ELR (cell line): ENCODE measurements at places on chromosomes 1 and 21.

GRCh38 chr1:168220470-168220871, 5.3 kb upstream of the SFT2D2 start:
- no peak for DNase-seq

- no peak for DNase-seq
Observed at GRCh38 chr21:44348861-44349260, 4.6 kb upstream of the TRPM2 start.

DNA sequence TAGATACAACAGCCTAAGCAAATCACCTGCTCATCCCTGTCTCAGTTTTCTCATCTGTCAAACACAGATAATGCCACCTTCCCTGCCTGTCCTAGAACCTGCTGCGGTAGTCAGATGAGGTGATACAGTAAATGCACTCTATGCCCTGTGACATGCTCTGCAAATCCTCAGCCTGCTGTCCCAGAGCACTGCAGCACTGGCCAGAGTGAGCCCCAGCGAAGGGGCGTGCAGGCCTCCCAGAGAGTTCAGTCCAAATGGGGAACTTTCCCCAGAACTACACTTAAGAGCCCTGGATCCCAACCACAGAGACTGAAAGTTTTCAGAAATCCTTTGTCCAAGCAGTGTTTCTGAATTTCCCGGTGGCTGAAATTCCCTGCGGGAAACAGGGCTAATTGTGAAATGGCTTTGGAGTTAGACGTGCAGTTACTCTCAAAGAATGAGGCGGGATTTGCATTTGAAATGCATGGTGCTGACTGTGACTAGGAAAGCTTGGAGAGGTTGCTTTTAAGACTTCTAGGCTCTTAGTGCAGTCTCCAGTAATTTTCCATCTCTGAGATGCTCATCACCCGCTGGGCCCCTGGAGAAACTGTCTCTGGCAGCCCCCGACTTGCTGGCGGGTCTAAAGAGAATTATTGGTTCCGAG, 206.5 kb upstream of the AJAP1 start:
- no peak for DNase-seq

DNA sequence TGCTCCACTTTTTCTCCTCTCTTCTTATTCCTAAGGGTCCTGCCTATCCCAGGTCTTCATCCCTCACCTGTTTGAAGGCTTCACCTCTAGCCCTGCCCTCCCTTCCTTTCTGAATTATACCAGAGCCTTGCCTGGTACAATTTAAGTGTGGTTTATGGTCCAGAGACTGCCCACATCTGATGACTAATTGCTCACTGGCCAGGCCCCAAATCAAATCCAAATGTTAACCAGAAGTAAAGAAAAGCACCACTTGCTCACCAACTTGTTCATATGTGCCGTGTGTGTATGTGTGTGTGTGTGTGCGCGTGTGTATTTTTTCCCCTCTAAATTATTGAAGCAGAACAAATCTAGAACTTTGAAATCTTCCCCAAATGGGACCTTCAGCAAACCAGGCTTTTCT, 26.4 kb downstream of the MYOM3 start:
- no peak for DNase-seq

GRCh38 chr1:192167911-192168700, 9.8 kb downstream of the RGS18 start:
- DNase-seq = peak; percentile 6

- DNase-seq = peak; percentile 90
Observed at GRCh38 chr1:40901886-40902852, 40.0 kb upstream of the CITED4 start.

DNA sequence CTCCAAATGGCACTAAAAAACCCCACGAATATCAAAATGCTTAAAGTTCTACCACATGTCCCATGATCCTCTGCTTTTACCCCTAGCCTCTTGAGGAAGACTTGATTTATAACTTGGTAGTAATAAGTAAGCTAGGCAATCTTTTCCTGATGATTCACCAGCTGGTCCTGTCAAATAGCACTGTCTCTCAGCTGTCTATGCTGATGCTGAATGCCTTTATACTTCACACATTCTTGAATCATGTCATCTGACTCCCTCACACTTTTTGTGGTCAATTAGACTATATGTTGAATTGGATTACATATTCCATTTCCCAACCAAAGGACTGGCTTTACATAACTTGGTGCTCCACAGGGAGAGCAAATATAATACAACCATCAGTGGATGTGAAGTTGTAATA, 16.6 kb downstream of the C21orf91 start:
- peak; percentile 40 for DNase-seq

DNA sequence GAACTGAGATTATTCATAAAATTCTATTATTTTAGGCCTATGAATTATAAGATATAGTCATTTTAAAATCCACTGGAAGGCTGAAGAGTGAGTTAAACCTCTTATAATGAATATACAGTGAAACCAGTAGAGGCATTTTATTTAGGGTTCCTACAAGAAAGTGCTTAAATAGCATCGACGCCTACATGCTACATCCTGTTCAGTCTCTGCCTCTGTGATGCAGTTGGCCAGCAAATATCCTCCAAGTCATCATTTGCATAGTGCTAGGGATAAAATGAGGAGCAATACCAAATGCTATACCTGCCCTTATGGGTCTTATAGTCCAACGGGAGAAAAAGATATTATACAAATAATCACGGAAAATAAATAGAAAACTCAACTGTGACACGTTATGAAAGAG, 59.6 kb downstream of the EDEM3 start:
- no peak for DNase-seq

- DNase-seq = peak; percentile 92
Observed at GRCh38 chr1:37932759-37933158, 14.1 kb downstream of the INPP5B start.

- DNase-seq = no peak
Observed at GRCh38 chr1:207497941-207498340, 2.0 kb downstream of the CR1 start.

- DNase-seq = no peak
Observed at GRCh38 chr1:109111386-109112055, 2.4 kb upstream of the ELAPOR1 start.

GRCh38 chr1:26142159-26142558, 16.7 kb upstream of the FAM110D start:
- no peak for DNase-seq

DNA sequence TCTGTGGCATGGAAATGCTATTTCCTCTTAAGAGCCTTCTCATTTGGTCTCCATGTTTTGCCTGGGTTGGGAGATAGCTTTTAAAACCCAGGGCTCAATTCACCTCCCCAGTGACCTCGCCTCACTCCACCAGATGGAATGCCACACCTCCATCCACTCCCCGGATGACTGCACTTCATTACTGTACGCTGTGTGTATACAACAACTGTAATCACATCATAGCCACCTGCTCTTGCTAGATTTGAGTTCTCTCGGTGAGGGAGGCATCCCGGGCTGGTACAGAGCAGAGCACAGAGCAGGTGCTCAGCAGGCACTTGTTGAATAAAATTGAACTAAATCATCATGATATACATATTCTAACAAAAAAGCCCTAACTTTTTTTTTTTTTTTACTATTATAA, 26.0 kb downstream of the SDE2 start:
- DNase-seq = no peak

DNA sequence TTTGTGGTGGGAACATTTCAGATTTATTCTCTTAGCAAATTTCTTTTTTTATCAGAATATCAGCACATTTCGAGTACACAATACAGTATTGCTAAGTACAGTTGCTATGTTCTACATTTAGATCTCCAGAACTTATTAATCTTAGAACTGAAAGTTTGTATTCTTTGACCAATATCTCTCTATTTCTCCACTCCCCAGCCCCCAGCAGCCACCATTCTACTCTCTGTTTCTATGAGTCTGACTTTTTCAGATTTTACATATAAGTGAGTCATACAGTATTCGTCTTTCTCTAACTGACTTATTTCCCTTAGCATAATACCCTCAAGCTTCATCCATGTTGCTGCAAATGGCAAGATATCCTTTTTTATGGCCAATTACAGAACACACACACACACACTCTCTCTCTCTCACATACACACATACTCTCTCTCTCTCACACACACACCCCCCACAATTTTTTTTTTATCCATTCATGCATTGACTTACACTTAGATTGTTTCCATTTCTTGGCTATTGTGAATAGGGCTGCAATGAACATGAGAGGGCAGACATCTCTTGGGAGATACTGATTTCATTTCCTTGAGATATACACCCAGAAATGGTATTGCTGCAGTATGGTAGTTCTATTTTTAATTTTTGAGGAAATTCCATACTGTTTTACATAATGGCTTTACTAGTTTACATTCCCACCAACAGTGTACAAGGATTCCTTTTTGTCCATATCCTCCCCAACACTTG, 15.7 kb downstream of the RPTN start:
- DNase-seq = peak; percentile 62
